SK-N-SH (cell line): ENCODE measurements at places on chromosomes 11 and 22. TPM values are rescaled to one million over a fixed set of nuclear protein-coding genes. Genes with fewer than 3 reads are reported as not detected.

- DNase-seq = no peak
These were observed 32.8 kb upstream of the YPEL1 start for GRCh38 chr22:21768435-21768834.

DNA sequence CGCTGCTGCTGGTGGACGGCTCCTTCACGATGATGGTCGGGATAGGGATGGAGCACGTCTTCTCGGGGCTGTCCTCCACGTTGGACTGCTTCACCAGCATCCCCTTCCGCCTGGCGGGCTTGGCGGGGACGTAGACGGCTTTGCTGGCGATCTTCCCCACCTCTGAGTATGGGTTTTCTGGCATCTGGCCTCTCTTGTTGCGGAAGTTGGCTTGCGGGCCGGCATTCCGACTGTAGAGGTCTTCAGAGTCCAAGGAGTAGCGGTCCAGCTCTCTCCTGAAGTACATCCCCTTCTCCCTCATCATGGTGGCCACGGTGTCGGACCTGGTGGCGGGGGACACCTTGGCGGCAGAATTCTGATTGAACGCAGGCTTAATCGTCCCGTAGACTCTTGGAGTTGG, 88.8 kb downstream of the CTTN start:
- no peak for DNase-seq

GRCh38 chr11:57530215-57530595, 349 bp downstream of the TIMM10 start:
- DNase-seq = no peak

APOA1 gene
- polyA plus RNA-seq = 0.20 TPM in 1 of 2 replicates, not detected in the other
